ENCODE measurements at places on chromosomes 4 and X.

- no peak for DNase-seq
These were observed 10.8 kb upstream of the POLA1 start for GRCh38 chrX:24682739-24683432.

GRCh38 chrX:39900777-39901170 lies 197.0 kb downstream of the BCOR start:
- no peak for DNase-seq

GRCh38 chr4:54090804-54091623 lies 8.9 kb upstream of the GSX2 start:
- DNase-seq = no peak

- DNase-seq = no peak
These were observed 41.1 kb downstream of the RFC1 start for GRCh38 chr4:39324897-39325613.

- DNase-seq = no peak
These were observed 54.8 kb upstream of the RBMXL3 start for GRCh38 chrX:115134382-115134781.

GRCh38 chr4:129966175-129966574 lies 870.2 kb downstream of the C4orf33 start:
- DNase-seq = no peak

DNA sequence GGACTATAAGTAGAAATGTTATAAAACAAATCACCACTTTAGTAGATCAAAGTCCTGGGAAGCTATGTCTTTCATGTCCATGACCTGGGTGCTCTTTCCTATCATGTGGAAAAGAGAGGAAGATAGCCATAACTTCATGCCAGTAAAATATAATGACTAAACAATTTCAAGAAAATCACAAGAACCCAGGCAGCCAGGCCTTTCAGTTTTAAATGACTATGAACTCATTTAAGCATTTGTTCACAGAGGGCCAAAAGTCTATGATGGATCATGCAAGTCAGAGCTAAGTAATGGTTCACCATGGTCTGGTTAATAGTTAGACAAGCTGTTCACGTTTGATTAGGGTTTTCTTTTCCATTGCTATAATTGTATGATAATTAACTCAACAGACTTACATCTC lies 155.8 kb downstream of the PPARGC1A start:
- DNase-seq = no peak

DNA sequence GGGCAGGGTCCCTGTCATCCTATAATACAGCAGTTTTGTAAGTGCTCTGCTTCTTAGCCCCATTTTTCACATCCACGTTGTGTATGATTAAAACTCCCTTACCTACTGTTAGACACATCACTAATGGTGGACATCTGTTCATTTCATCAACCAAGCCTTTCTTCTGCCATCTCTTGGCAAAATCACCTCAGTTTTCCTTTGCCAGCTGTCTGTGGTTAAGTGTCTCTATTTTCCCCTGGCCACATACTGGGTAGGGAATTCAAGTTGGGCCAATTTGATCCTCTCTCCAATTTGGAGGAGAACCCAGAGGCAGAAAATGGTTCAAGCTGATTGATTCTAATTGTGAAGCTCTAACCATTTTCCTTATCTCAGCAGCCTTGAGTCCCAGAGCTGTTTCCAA lies 436.1 kb downstream of the PCDH7 start:
- no peak for DNase-seq

- DNase-seq = no peak
These were observed 10.0 kb downstream of the ZFYVE28 start for GRCh38 chr4:2408401-2408958.

Measured in activated naive CD4-positive, alpha-beta T cell treated with anti-CD3 and anti-CD28 coated beads, Interleukin-2, amount 10 ng/mL, durations not matched to agents 7 days and 5 days (primary cell).